ENCODE measurements at places on chromosomes 1 and 21.

DNA sequence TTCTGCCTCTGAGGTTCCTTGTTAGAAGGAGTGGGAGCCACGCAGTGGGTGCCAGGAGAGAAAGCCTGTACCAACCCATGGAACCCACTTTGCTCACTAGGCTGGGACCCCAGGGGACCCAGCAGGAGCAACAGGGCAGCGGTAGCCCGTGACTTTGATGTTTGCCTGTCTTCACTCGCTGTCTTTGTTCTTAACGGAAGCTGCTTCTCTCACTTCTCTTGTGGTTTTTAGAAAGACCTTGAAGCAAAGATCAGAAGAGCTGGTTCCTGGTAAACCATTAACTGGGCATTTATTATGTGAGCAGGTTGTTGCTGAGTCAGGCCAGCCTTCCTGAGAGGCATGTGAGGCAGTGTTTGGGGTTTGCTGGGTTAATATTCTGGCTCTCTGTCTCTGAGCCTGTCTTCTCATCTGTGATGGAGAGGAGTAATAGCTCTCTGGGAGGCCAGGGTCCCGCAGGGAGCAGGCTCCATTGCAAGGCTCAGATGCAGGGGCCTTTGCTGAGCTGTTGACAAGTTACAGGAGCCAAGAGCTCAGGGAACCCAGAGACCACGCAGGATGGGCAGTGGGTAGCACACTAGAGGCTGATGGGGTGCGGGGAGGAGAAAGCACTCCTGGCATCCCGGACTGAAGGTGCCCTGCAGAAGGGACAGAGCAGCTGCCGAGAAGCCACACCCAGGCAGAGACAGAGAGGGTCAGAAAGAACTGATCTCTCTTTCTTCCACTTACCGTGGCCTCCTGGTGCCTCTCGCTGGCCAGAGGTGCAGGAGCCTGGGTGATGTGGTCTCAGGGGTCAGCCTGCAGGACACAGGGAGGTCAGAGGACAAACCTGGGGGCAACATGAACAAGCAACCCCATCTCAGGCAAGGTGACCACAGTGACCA is 367.5 kb upstream of the C1orf174 start:
- DNase-seq, result no peak

DNA sequence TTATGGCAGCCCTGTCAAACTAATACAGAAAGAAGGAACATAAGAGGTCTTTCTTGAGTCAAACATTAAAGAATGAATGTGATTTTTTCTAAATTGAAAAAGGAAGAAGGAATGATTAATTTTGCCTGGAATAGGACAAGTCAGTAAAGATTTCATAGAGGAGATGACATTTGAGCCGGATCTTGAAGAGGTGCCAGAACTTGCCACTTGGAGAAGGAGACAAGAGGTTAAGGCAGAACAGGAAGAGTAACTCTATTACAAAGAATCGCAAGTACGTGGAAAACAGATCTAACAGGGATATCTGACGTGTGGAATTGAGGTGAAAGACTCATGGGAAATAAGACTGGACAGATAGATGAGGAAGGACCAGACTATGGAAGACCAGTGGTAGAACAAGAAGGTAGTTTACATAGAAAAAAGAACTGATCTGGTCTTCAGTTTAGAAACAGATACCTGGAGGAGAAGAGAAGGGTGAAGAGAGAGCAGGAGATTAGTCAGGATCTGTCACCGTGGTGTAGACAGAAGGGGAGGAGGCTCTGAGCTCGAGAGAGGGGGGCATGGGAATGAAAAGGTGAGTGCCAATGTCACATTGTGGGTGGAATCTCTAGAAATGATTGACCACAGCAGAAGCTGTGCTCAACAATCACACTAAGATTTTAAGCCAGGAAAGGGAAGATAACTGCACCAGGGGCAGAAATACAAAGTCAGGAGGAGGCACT is 32.5 kb downstream of the RHOU start:
- no peak for DNase-seq

DNA sequence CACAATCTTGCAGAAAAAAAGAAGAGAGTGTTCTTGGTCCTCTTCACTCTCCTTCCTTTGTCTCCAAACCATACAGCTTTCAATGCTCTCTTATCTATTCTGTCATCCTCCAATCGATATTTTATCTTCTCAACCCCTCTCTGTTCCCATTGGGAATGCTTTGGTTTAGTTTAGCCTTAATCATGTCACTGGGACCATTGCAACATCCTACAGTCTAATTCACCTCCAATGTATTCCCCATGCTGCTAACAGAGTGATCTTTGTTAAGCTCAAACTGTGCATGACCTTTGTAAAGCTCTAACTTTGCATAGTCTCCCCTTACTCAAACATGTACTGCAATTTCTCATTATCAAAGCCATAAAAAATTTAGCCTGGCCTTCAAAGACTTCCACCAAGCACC is 2.9 kb downstream of the MPL start:
- no peak for DNase-seq

- no peak for DNase-seq
Measured at GRCh38 chr1:228094432-228095016, 8.6 kb downstream of the C1orf35 start.

- peak; percentile 69 for DNase-seq
Measured at GRCh38 chr1:212630158-212630900, 21.8 kb downstream of the ATF3 start.

GRCh38 chr1:200493344-200493743 is 83.5 kb upstream of the ZNF281 start:
- no peak for DNase-seq

- no peak for DNase-seq
Measured at GRCh38 chr1:29356663-29357062, 120.3 kb downstream of the PTPRU start.

DNA sequence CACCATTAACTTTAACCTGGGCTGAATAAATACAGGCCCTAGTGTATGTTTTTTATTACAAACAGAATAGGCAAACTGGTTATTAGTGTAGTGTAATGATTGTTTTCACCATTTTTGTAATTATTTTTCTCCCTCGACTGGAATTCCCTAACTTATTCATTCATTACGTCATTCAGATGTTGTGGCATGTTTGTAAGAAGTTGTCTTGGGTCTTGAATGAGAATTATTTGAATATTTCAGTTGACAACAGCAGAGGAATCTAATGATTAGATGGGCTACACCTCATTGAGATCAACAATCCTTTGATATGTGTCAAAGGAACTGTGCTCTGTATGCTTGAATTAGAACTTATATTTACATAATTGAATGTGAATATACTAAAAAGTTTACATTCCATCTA is 12.8 kb downstream of the XCL1 start:
- no peak for DNase-seq

- no peak for DNase-seq
Measured at GRCh38 chr21:41931041-41931451, 22.8 kb downstream of the C2CD2 start.

- no peak for DNase-seq
Measured at GRCh38 chr1:22969304-22969709, 3.4 kb downstream of the LACTBL1 start.

- no peak for DNase-seq
Measured at GRCh38 chr1:107622966-107623365, 342.0 kb downstream of the VAV3 start.

DNA sequence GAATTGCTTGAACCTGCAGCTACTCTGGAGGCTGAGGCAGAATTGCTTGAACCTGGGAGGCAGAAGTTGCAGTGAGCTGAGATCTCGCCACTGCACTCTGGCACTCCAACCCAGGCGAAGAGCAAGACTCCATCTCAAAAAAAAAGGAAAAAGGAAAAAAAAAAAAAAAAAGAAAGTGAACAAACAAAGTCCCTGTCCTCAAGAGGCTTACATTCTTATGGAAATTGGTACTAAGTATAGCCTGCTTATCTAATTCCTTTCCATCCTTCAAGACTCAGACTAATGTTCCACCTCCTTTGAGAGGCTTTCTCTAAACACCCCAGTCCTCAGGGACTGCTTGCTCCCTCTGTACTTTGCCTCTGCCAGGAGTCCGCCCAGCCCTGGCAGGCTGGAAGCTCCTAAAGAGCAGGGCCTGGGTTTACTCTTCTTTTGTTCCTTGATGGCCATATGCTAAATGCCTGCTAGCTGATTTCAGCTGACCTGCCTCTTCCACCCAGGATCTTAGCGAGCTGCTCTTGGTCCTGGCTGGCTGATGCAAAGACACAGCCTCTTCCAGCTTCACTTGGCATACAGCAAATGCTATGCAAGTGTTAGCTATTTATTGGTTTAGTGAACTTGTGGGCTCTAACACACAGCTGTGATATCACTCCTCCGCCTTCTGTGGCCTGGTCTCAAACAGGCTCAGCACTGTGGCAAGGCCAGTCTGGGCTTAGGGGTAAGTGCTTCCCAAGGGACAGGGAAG is 9.8 kb downstream of the SLC9A1 start:
- DNase-seq, result no peak

DNA sequence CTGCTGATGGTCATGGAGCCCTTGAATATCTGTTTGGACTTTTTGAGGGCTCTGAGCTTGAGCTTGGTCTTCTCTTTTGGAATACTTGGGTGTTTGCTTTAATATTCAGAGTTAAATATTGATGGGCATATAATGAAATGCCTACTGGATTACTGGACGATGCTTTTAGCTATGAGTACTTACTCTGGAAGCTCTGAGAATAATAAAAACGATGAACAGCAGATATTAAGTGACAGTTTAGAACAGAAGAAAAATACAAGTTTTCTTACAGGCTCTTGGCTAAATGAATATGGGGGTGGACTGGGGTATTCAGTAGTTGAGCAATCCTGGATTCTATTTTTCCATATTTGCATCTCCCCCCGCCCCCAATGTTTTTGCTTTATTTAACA is 20.7 kb downstream of the GALNT2 start:
- DNase-seq, result no peak

DNA sequence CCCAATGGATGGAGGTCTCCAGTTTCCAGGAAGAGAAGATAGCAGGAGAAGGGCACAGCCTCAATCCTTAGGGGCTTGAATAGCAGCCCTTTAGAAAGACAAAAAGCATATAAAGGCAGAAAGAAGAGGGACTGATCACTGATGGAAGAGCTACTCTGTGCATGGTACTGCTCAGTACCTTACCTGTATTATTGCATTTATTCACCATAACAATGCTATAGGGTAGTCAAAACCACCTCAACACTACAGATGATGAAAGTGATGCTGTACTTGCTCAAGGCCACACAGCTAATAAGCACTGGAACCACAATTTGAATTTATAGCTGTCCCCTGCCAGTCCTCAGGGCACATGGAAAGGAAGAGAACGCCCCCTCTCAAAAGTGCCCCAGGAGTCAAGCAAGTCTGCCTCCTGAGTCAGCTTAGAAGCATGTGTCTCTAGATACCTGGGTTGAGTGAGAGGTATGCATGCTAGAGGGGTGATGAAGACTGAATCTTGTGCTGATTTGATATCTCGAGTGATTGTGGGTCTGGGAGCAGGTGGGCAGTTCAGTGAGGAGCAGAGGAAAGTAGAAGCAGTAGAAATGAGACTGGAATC is 13.6 kb downstream of the DDAH1 start:
- DNase-seq, result no peak

DNA sequence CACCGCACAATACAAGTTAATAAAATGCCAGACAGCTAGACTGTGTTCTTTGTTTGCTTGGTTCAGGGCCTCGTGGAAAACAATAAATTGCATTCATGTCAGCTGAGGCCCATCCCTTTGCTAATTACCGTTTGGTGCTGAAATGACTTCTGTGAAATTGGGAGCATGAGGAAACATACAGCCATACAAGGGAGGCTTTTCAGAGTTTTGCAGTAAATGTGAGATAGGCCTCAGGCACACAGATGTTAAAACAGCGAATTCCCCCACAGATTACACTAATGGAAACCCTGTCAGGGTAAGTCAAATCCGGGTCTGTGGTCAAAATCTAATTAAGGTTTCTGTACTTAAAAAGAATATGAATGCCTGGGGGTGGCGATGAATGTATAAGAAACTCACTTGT is 173.5 kb upstream of the LMO4 start:
- DNase-seq, result no peak

DNA sequence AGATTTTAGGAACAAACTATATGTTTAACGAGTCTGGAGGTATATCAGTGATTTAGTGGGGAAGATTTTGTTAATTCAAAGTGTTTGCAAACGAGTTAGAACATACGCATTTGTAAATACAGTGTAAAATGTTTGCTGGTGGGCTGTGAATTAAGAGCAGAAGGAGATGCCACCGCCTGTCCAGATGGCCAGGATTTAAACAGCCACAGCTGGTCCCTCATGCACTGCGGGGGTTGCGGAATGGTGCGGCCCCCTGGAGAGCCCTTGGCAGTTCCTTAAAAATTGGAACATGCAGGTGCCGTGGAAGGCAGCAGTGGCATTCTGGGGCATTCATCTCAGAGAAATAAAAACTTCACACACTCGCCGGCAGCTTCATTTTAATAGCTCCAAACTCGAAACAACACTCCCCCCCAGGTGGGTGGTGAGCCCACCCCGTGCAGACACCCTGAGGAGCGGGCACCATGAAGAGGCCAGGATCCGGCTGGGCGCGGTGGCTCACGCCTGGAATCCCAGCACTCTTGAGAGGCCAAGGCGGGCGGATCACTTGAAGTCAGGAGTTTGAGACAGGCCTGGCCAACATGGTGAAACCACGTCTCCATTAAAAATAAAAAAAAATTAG is 3.5 kb upstream of the C1orf159 start:
- no peak for DNase-seq

- peak; percentile 62 for DNase-seq
Measured at GRCh38 chr1:26287033-26287711, 7.3 kb downstream of the SH3BGRL3 start.

DNA sequence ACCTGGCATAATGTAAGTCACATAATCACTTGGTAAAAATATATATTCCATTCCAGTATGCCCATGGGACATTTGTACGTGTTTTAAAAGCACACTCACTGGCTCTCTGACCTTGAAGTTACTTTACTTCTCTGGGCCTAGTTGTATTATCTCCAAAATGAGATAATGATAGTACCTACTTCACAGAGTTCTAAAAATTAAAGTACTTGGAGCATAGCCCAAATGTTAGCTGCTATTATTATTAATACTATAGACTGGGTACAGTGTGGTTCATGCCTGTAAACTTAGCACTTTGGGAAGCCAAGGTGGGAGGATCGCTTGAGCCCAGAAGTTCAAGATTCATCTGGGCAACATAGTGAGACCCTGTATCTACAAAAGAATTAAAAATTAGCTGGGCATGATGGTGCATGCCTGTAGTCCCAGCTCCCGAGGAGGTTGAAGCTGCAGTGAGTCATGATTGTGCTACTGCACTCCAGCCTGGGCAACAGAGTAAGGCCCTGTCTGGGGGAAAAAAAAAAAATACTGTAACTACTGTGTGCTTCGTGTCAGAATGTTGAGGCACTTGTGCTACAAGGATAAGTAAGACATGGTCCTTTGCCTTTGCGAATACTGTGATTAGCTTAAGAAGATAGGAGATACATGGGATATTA is 45.7 kb downstream of the TDRD5 start:
- DNase-seq, result no peak

Measured in activated naive CD4-positive, alpha-beta T cell treated with Interleukin-2 at 50 U/mL for 16 hours (primary cell).